ENCODE measurements at places on chromosomes 4 and X.

DNA sequence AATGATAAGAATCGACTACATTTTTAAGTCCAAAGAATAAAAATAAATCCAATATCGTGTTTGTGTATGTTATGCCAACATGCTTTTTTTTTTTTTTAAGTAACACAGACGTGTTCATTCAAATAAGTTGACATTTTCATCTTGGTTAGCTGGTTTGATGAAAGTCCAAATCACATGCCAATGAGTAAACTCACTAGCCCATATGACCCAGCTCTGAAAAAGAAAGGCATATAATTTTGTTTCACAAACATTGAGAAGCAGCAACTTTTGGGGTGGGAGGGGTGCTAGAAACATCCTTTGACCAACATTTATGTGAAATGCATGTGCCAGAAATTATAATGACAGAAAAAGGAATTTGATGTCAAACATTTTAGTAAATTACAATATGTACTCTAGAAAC is 61.6 kb upstream of the SPP1 start:
- DNase-seq, result peak; percentile 28

DNA sequence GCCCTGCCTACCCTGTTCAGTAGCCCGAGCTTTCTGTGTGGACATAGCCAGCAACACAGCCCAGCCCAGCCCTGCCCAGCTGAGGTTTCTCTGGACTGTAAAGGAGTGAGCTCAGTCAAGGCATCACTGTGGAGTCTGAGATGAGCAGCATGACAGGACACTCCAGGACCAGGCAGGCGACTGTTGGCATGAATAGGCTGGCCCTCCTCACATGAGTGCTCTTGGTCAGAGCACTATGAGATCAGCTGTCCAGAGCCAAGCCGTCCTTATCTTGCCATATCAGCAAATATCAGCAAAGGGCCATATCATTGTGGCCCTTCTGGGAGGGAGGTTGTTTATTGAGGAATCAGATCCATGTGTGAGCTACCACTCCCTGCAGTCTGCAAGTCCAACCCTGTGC is 30.9 kb downstream of the REELD1 start:
- no peak for DNase-seq

DNA sequence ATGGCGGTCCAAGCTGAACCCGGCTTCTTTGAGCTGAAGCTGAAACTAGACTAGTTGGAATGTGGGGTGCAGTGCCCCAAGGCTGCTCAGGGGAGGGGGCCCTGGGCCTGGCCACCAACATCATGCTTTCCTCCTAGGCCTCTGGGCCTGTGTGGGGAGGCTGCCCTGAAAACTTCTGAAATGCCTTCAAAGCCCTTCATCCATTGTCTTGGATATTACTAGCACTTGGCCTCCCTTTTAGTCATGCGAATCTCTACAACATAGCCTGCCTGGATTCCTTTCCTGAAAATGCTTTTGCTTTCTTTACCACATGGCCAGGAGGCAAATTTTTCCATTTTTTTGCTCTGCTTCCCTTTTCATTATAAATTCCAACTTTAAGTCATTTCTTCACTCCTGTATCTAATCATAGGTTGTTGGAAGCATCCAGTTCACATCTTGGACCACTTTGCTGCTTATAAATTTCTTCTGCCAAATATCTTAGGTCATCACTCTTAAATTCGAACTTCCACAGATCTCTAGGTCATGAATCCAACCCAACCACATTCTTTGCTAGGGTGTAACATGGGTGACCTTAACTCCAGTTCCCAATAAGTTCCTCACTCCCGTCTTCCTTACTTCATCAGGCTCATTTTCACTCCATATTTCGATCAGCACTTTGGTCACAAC is 103.4 kb downstream of the DDIT4L start:
- DNase-seq, result peak; percentile 69

GRCh38 chr4:6114181-6114580 is 86.2 kb downstream of the JAKMIP1 start:
- no peak for DNase-seq

- DNase-seq, result no peak
These were observed 408.9 kb downstream of the NAP1L3 start for GRCh38 chrX:93264261-93265002.

GRCh38 chrX:130669233-130669632 is 233.8 kb downstream of the ENOX2 start:
- peak; percentile 59 for DNase-seq

DNA sequence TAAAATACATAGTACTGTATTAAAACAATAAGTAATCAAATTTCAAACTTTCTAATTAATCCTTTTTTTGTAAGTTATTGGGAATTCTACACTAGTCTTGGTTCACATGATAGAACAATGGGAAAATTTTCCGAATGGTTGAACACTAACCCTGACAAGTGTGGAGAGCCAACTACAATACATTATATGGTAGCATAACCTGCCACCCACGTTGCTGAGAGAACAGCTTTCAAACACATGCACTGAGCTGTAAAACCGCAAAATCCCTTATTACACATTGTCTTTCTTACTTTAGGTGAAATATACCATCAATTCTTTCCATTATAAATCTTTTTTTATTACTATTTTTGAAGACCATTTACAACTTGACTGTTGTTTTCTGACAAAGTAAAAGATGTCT is 54.7 kb downstream of the ANAPC10 start:
- DNase-seq, result no peak

DNA sequence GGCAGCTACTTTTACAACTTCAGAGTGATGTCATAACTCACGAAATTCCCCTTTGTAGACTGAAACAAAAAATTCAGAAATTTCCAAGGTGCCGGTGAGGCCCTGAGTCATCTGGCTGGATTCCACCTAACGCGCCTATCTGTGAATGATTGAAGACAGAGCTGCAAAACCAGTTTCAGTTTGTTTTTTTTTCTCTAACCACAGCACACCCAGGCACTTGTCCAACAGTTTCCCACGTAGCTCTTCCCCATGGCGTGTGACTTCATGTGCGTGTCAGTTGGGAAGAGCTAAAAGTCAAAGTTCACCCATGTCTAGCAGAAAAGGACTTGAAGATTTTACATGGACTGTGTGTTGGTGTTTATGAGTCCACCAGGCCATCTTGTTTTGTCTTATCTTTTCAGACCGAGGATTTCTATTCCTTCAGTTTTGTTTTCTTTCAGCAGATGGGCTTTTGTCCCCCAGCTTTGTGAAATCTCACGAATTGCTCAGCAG is 16.4 kb downstream of the TCEANC start:
- DNase-seq, result peak; percentile 95

GRCh38 chr4:115292320-115293092 is 179.1 kb upstream of the NDST4 start:
- DNase-seq, result no peak

DNA sequence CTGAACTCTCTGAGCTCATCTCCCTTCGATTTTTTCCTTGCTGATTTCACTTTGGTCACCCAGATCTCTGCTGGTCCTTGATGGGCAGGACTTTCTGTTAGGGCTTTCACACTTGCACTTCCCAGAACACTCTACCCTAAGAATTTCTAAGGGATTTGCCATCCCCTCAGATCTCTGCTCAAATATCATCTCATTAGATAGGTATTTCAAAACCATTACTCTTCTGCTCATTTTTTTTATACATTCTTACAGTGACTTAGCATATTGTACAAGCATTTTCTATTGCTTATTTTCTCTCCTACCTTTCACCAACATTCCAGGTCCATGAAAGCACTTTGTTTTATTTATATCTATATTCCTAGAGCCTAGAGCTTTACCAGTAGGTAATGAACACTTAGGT is 913.3 kb downstream of the PDHA2 start:
- DNase-seq, result no peak

DNA sequence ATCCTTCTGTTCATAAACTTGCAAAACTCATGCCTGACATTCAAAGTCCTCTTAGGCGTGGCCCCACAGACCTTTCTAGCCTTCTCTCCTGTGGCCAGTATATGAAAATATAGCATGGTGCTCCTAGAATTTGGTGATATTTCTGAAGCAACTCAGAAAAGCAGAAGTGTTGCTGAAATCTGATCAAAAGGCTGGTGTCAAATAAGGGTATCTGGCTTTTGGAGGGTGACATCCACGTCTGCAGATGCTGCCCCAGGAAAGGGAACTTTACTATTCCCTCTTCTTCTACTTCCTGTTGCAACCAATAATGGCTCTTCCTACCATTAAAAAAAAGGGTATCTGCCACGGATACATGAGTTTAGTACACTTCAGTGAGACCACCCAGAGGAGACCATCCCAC is 83.9 kb upstream of the RPS6KA3 start:
- DNase-seq, result no peak

GRCh38 chr4:100929135-100929534 is 411.3 kb upstream of the EMCN start:
- DNase-seq, result no peak

DNA sequence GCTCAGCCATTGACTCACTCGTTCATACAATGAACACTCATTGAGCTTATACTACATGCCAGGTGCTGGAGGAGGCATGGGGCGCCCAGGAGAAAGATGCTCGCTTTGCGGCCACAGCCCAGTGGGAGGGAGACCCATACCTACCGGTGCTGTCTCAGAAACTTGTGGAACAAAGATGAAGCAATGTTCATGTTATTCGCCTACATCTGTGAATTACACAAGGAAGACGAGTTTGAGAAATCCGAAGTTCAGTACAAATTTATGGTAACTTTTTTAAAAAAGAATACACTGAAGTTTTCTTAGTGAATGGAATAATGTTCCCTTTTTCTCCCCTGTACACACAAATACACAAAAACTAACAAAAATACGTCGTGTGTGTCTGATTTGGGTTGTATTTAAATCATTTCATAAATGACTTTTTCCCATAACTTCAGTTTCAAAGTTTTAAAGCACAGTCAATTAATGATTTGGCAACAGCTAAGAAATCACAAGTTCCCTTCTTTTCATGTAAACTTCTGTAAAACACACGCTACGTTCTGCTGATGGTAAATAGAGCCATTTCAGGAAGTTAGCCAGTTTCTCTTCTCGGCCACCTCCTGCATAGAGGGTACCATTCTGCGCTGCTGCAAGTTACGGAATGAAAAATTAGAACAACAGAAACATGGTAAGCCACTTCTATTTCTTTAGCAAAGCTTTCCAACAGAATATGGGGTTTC is at the start of gene TLR8:
TLR8 (plus strand) TSS at position 575 of the 716 bp plus-strand sequence; CDS start at position 662, 87 bp downstream.
- no peak for DNase-seq

DNA sequence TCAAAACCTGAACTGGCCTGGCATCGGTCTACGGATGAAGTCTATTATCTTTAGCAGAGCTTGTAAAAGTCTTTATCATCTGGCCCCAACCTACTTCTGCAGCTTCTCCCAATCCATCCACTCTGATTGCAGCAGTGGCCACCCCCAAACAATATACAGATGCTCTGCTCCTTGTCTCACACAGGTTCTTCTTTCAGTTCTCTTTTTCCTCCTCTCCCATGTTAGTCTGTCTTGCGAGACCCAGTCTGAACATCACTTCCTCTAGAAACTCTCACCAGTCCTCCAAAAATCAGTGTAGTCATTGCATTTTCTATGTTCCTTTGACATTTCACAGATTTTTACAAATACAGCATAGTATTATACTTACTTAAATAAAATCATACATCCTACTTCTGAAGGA is 163.0 kb downstream of the FRMPD4 start:
- no peak for DNase-seq

- DNase-seq, result peak; percentile 19
These were observed 39.8 kb downstream of the SNCA start for GRCh38 chr4:89797117-89797516.

DNA sequence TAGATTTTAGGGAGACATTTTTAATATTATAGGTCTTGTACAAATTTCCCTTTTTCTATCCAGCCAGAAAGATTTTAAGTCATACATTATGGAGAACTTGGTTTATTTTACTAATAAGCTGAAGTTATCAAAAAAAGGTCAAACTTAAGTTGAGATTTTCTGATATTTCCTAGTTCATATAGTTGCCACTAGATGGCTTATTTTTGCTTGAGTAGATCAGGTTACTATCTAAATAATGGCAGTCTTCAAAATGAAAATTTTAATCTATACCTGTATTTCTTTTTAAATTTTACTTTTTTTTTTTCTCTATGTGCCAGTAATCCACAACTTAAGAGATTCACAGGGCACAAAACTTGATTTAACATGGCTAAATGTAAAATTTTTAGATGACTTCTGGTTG is 52.3 kb downstream of the USP9X start:
- no peak for DNase-seq

DNA sequence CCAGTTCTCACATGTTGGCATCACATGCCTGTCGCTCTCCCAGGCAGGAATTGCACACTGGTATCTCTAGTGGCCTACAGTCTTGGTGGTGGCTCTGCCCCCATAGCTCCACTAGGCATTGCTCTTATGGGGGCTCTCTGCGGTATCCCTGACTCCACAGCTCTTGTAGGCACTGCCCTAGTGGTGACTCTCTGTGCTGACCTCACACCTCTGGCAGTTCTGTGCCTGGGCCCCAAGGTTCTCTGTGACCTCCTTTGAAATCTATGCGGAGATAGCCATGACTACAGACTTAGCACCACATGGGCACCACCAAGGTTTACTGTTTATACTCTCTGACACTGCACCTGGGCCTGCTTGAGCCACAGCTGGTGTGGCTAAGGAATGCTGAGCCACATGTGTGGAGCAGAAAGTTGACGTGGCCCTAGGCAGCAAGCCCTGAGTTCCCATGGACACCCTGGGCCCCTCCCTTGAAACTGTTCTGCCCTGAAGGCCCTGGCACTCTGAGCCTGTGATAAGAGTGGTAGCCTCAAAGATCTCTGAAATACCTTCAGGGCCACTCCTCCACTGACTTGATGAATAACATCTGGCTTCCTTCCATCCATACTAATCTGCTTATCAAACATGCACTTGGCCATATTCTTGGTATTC is 8.0 kb downstream of the SLC9B1 start:
- DNase-seq, result peak; percentile 67

DNA sequence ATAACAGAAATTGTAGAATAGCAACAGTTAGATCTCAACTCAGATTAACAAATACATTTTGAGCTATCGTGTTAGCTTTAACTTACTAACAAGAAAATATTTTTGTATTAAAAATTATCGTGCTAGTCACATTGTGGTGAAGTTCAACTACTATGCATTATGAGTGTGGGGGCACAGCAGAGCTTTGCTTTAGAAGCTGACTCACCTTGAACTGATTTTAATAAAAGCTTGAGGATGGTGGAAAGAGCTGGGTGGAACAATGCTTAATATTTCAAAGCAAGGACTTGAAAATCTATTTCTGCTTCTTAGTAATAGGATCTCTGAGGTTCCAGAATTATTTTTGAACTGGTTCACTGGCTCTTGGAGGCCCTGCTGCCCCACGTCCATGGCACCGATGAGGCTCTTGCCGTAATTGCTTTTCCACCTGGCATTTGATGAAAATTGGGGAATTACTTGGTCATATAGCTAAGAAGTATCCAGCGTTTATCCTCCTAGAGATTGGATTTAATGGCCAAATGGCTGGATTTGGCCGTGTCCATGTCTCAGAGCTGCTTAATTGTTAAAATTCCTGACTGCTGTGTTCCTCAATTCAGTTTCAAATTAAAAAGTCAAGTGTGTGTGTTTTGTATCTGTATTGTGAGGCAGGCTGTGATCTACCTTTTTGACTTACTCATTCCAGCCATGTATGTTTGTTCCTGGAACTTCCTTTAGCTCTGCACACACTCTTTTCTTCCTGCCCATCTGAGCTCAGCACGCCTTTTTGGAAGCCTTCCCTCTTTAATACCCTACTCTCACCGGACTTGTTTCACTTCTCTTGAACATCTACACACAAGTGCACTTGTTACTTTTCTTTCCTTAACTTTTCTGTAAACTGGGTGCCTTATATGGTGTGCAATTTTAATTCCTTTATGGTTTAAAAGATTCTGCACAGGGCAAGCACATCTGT is 66.6 kb upstream of the LIMCH1 start:
- DNase-seq, result no peak

- no peak for DNase-seq
These were observed 1.4 kb upstream of the FNIP2 start for GRCh38 chr4:158767451-158767850.
